Activated gamma-delta T cell treated with anti-CD3 and anti-CD28 coated beads, Interleukin-2, amount 50 U/mL, for 16 hours (primary cell): ENCODE measurements at places on chromosomes 6 and 20.

DNA sequence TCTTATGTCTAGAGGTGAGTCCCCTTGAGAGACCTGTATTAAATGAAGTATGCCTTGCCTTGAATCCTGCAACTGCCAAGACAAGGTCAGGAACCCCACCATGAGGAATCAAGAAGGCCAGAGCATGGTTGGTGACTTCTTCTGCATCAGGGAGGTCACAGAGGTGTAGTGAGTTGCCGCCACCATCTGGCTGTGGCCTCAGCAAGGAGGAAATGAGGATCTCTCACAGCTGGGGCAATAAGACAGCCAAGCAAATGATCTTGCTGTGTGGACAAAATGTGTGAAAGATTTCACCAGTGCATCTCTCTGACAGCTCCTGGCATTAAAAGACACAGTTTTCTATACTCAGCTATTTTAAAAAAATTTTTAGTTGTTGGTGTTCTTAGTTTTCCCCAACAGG, 611.0 kb downstream of the DOK5 start:
- DNase-seq, result no peak

GRCh38 chr6:17116117-17116440, 14.2 kb downstream of the STMND1 start:
- no peak for DNase-seq

- DNase-seq, result no peak
Measured at GRCh38 chr6:138432063-138432356, 28.0 kb downstream of the HEBP2 start.

DNA sequence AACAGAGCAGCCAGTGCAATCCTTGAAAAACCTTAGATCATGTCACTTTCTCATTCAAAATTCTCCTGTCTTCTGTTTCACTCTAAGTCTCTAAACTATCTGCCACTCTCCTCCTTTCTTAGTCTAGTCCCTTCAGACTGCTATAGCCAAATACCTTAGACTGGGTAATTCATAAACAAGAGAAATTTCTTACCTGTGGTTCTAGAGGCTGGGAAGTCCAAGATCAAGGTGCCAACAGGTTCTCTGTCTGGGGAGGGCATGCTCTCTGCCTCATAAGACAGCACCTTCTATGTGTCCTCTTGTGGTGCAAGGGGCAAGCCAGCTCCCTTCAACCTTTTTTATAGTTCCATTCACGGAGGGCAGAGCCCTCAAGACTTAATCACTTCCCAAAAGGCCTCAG, 156.3 kb downstream of the MTFR2 start:
- DNase-seq, result no peak

DNA sequence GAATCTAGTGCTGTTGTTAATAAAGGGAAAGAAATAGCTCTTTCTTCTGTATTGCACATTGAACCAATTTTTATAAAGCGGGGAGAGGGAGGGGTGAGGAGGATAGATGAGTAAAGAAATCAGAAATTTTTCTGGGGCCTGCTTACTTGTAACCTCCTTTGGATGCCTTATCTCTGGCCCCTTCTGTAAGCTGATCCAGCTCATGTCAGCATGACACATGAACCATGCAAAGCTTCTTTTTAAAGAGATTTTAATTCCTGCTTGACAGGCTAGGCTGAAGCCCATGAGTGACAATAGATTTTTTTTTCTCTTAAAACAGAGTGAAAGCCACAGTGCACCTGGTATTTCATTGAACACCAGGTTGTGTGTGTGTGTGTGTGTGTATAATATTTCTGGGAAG, 325.3 kb downstream of the PRL start:
- DNase-seq, result no peak
